Metanephros (tissue), 2 donors: ENCODE measurements at places on chromosomes 6 and 20. TPM values are rescaled to one million over a fixed set of nuclear protein-coding genes. Genes with fewer than 3 reads are reported as not detected.

GMPR gene
- 19.2 TPM for total RNA-seq

MLN gene
- 0.53 TPM for total RNA-seq

SLC17A4 gene
- 0.23 TPM for total RNA-seq

RBBP9 gene
- 21.1 TPM for total RNA-seq

TRERF1 gene
- 19.8 TPM for total RNA-seq

ARMH2 gene
- total RNA-seq: not detected

MRPL14 gene
- 34.6 TPM for total RNA-seq

ISM1 gene
- 1.5 TPM for total RNA-seq

SAMD10 gene
- total RNA-seq: 6.5 TPM

PM20D2 gene
- total RNA-seq: 35.8 TPM

BNIP5 gene
- total RNA-seq: 0.58 TPM

IL17A gene
- total RNA-seq: not detected

CCM2L gene
- 12.7 TPM for total RNA-seq

HLA-A gene
- 233 TPM for total RNA-seq

RBPJL gene
- total RNA-seq: not detected

RBL1 gene
- 30.9 TPM for total RNA-seq

CDSN gene
- not detected for total RNA-seq

SLC32A1 gene
- total RNA-seq: 1.3 TPM

HLA-DMB gene
- total RNA-seq: 60.2 TPM

DAAM2 gene
- 35.6 TPM for total RNA-seq

NCOA5 gene
- total RNA-seq: 22.0 TPM

SSTR4 gene
- 0.18 TPM for total RNA-seq

ECT2L gene
- 0.06 TPM for total RNA-seq

UBD gene
- 1.1 TPM for total RNA-seq

SLC22A3 gene
- total RNA-seq: 7.6 TPM
